ENCODE measurements at places on chromosomes 4 and X. TPM values are rescaled to one million over a fixed set of nuclear protein-coding genes. Genes with fewer than 3 reads are reported as not detected.

PABPC5 gene
- total RNA-seq, result 4.0 TPM

FHDC1 gene
- 6.7 TPM for total RNA-seq

MTMR8 gene
- total RNA-seq, result 2.5 TPM

TRO gene
- total RNA-seq, result 4.8 TPM

FAM241A gene
- total RNA-seq, result 0.31 TPM

TCEAL2 gene
- total RNA-seq, result not detected

All from melanocyte of skin (primary cell).